ENCODE measurements at places on chromosomes 6 and 20.

DNA sequence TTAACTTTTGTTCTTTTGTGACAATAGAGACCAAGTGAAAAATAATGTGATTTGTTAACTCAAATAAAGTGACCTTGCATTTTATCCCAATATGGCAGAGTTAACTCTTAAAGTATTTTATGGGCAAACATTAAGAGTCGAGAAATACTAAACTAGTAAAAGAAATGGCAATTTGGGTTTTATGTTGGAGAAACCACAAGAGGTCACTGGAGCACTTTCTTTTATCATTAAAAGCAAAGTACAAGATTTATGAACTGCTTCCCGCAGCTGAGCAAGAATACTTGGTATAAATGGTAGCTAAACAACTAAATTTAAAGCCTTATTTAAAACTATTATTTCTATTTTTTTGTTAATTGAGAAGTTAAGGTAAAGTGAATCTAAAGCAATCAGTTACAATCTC lies 33.5 kb upstream of the MCM9 start:
- no peak for DNase-seq

DNA sequence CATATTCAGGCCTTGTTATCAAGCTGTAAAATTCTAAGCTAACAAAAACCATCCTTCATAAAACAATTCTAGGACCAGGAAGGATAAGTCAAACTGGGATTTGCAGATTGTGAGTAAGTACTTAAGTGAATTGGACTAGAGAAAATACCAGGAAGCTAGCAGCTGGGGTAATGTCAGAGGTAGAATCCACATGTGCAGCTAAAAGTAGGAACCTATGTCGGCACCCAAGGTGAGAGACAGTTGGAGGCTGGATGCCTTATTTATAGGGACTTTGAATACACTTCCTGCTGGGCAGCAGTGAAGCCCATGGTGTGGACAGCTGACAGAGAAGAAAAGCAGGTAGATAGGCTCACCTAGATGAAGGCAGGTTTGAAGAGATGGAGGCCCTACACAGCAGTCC lies 127.3 kb downstream of the FLRT3 start:
- DNase-seq, result no peak

- no peak for DNase-seq
These were observed 11.8 kb downstream of the SCML4 start for GRCh38 chr6:107812234-107812769.

DNA sequence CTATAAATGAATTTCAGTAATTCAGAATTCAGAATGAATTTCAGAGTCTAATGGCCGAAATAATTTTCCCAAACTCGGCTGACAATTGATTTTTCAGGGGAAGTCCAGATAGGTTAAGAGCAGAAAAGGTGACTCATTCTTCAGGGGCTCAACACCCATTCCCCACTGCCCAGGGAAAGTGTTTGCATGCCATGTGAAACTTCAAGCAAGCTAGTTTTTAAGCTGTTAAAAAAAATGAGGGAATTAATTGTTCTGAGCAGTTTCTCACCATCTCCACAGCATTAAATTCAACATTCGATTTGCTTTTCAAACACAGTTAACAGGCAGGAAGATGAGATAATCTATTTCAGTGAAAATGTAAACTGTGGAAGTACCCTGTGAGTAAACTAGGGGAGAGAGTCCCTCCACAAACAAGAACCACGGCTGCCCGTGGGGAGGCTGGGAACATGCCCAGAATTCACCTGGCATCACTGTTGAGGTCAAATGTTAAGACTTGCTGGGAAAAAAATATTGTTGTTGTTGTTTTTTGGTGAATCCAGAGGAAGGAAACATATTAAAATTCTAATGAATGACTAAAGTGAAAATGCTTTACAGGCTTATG lies 650.8 kb upstream of the AGPAT4 start:
- DNase-seq, result no peak

GRCh38 chr6:85866758-85867401 lies 224.2 kb upstream of the SYNCRIP start:
- no peak for DNase-seq

- no peak for DNase-seq
These were observed 106.3 kb downstream of the TNFRSF21 start for GRCh38 chr6:47203266-47203937.

GRCh38 chr20:15882553-15882952 lies 690.7 kb downstream of the KIF16B start:
- no peak for DNase-seq

GRCh38 chr6:146194434-146194833 lies 165.6 kb downstream of the GRM1 start:
- DNase-seq, result no peak

DNA sequence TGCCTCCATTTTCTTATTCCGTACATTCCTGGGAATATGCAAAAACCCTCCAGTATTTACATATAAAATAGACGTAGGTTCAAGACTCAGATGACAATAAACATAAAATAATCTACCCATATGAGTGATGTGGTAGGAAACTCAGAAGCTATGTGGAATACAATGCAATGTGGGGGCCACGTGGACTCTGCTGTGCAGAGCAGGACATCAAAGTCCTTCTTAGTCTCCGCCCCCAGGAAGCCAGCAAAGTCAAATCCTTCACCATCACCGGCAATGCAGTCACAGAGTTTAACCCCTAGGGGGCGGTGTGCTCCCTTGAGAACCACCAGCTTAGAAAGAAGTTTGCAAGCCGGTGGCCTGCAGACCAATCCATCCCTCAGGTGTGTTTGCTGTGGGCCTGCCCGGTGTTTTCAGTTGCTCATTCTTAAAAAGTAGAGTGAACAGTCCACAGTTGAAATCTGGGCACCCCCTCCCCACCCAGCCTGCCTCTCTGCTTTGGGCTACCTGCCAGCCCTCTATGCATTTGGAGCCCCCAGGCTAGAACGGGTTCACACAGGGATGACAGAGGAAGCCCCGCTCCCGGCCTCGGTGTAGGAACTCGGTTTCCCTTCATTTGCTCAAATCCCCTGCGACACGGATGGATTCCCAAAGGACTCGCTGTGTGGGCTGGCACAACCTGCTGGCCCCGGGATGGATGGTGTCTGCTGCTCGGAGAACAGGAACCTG lies 59.9 kb downstream of the SULF2 start:
- DNase-seq, result peak; percentile 92
